Stimulated activated CD8-positive, alpha-beta memory T cell treated with anti-CD3 and anti-CD28 coated beads, Interleukin-2, amount 100 ng/mL, for 1 hour (primary cell): ENCODE measurements at places on chromosomes 7 and 10.

GRCh38 chr7:46153583-46153950, 232.5 kb upstream of the IGFBP3 start:
- no peak for DNase-seq

DNA sequence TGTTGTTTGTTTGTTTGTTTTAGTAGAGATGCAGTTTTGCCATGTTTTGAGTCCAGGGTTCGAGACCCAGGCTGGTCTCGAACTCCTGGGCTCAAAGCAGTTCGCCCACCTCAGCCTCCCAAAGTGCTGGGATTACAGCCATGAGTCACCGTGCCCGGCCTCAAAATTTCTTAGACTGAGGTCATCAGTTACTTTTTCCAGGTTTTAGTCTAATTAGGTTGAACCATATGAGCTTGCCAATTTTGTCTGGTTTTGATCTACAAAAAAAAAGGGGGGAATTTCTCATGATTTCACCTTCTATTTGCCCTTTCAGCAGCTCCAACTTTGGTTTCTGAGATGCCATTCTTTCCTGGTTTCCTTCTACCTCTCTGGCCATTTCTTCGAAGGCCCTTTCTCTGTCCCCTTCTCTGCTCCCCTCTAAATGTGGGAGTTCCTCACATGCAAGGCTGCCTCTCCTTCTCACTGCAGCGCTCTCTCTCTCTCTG, 5.5 kb downstream of the CUEDC2 start:
- no peak for DNase-seq

- DNase-seq: no peak
Observed at GRCh38 chr7:5779141-5779540, 2.3 kb downstream of the RNF216 start.

DNA sequence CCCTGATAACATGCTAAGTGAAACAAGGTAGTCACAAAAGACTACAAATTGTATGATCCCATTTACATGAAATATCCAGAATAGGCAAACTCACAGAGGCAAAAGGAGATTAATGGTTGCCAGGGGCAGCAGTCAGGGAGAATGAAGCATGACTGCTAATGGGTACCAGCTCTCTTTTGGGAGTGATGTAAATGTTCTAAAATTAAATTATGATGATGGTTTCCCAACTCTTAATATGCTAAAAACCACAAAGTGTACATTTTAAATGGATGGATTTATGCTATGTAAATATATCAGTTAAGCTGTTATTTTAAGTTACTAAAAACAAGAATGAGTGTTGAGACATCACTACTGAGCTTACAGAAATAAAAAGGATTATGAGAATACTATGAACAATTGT, 12.6 kb downstream of the CYP51A1 start:
- no peak for DNase-seq

DNA sequence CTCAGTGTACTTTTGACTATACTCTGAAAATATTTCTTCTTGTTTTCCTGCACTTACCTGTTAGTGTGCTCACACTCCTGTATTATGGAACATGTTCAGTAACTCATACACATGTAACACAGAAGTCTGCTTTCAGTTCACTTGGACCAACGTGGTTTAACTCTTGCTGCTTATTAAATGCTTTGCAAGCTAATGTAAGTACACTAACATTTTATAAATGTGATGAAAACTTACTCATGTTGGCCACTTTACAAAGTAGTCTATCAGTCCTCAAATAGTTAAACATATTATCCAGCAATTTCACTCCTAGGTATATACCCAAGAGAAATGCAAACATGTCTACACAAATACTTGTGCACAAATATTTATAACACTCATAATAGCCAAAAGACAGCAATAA, 98.4 kb downstream of the UBE2H start:
- no peak for DNase-seq

DNA sequence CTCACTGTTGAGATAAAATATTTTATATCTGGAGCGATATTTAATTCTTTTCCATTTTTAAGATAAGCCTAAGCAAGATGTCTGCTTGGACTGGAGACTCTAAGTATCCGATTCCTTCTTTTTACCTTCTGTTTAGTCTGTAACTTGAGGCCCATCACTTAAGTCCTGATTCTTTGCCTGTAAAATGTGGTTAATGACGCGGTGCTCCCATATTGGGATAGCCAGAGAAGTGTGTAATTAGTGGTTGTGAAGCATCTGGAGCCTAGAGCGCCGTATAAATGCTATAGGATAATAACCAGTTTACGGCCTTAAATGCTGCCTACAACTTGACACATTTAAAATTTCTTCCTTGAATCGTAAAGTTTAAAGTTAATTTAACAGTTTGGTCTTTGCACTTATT, 132.9 kb downstream of the CHN2 start:
- DNase-seq: no peak

- no peak for DNase-seq
Observed at GRCh38 chr7:139777133-139777891, 486 bp downstream of the HIPK2 start.

- no peak for DNase-seq
Observed at GRCh38 chr10:123153486-123154091, 613 bp upstream of the BUB3 start.

- DNase-seq: no peak
Observed at GRCh38 chr10:23976275-23976674, 232.7 kb upstream of the KIAA1217 start.
